ENCODE measurements at places on chromosomes 16 and 17.
A peak's percentile ranks its signal among the peaks of the same experiment; 100 is the strongest.

GRCh38 chr17:77503293-77503655 lies 362.5 kb downstream of the SEC14L1 start:
- no peaks in the 10 kb centered on the region for H3K4me1 ChIP-seq
- H3K4me3 ChIP-seq: no peak overlapping the region
- H3K36me3 ChIP-seq: peaks cover 10% of the 10 kb centered on the region

DNA sequence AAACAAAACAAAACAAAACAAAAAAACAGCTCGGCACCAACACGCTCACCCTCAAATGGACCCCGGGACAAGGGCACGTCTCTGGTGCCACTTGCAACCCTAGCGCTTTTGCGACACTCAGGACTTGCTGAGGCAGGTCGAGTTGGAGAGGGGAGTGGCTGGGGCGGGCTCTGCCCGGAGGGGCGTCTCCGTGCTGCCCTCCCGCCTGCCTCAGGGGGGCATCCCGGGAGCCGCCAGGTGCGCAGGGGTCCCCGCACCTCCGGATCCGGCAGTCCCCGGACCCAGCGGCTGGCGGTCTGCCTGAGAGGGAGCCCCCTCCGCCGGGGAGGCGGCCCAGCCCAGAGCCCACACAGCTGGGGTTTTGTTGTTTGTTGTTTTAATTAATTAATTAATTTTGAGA lies at the start of gene SLC52A1:
TSS of gene SLC52A1 (minus strand) at position 112 of the 400 bp plus-strand sequence. CDS start 820 bp downstream, outside the sequence.
- no peaks in the 10 kb centered on the region for H3K36me3 ChIP-seq
- peaks cover 17% of the 10 kb centered on the region for H3K4me1 ChIP-seq

GRCh38 chr17:9298776-9299295 lies 276.8 kb downstream of the STX8 start:
- H3K27me3 ChIP-seq: no peaks in the 10 kb centered on the region
- no peak overlapping the region for H3K27ac ChIP-seq
- peaks cover 9% of the 10 kb centered on the region for H3K4me1 ChIP-seq
- peaks cover 3% of the 10 kb centered on the region for H3K36me3 ChIP-seq

GRCh38 chr17:75133001-75133400 lies 1.5 kb upstream of the NT5C start:
- no peak for DNase-seq
- H3K27ac ChIP-seq: no peak overlapping the region
- no peak overlapping the region for H3K4me3 ChIP-seq
- H3K4me1 ChIP-seq: peaks cover 14% of the 10 kb centered on the region
- peaks cover 22% of the 10 kb centered on the region for H3K36me3 ChIP-seq

DNA sequence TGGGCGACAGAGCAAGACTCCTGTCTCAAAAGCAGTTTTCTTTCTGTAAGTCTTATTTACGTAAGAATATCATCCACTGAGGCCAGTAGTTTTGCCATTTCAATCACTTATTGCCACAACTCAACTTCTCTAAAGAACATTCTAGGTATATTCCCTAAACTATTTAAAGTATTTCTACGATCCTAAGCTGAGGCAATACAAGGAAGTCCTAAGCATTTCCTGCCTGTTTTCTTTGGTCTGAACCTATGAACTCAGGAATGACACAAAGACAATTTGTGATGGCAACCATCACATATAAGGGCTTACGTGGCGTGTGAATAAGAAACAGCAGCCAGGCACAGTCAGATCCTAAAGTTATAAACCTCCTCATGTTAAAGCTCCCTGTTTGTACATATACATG lies 14.2 kb downstream of the USP36 start:
- no peaks in the 10 kb centered on the region for H3K27me3 ChIP-seq
- H3K4me1 ChIP-seq: peaks cover 9% of the 10 kb centered on the region
- H3K4me3 ChIP-seq: no peak overlapping the region
- DNase-seq: no peak
- peaks cover 65% of the 10 kb centered on the region for H3K36me3 ChIP-seq

- H3K27me3 ChIP-seq: no peaks in the 10 kb centered on the region
- H3K4me3 ChIP-seq: no peak overlapping the region
- H3K27ac ChIP-seq: no peak overlapping the region
Measured at GRCh38 chr16:14289692-14290340, 218.7 kb downstream of the MRTFB start.

GRCh38 chr17:70447588-70447987 lies 278.3 kb downstream of the KCNJ2 start:
- H3K27me3 ChIP-seq: no peaks in the 10 kb centered on the region
- H3K4me3 ChIP-seq: no peak overlapping the region
- no peak for DNase-seq
- H3K27ac ChIP-seq: no peak overlapping the region
- H3K36me3 ChIP-seq: no peaks in the 10 kb centered on the region
- H3K4me1 ChIP-seq: no peaks in the 10 kb centered on the region

DNA sequence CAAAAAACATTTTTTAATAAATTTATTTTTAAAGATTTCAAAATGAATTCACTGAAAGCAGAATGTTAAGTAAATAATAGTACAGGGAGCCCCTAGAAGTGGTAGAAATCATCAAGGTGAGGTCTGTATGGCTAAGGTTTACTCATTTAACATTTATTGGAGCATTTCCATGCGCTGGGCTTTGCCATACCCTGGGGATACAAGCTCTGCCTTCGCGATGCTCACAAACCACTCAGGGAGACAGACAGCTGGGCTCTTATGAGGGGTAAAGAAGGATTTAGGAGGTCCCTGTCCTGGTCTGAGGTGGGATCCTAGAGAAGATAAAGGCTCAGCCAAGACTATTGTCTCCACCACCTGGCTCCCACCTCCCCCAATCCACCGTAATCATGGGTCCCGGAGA lies 11.3 kb upstream of the LPCAT2 start:
- H3K4me1 ChIP-seq: peaks cover 14% of the 10 kb centered on the region
- H3K27me3 ChIP-seq: peaks cover 6% of the 10 kb centered on the region
- no peak overlapping the region for H3K4me3 ChIP-seq

DNA sequence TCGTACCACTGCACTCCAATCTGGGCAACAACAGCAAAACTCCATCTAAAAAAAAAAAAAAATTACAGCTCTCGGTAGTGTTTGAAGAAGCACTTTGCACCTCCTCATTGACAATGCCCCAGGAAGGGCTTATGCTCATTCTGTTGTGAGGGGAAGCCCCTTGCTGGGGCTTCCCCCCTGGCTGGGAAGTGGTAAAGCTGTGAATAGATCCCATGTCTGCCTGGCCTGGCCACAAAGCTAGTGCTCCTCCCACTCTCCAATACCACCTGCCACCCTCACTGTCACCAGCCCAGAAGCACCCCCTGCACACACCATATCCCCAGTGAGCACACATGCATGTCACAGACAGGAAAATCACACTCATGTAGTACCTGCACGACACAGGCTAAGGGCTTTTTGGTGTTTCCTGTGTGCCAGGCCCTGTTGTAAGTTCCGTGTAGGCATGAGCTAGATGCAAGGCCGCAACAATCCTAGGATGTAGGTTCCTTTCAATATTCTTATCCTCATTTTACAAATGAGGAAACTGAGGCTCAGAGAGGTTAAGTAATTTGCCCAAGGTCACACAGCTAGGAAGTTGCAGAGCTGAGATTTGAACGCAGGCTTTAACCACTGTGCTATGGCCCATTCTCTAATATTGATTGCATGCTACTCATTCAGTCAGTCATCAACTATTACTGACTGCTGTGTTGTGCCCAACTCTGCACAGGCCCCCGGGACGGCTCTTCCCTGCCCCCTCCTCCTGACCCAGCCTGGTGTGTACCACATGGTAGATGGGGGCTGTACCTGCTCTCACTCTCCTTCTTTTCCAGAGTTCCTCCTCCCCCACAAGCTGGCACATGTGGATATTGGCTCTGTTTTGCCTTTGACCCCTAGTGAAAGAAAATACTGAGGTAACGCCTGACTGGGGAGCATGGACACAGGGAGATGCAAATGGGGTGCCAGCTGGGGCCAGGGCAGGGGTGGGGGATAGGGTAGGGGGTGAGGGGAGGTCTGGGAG lies 11.9 kb upstream of the COL1A1 start:
- DNase-seq: peak; percentile 68
- peaks cover 20% of the 10 kb centered on the region for H3K27me3 ChIP-seq
- no peak overlapping the region for H3K4me3 ChIP-seq
- peaks cover 25% of the 10 kb centered on the region for H3K4me1 ChIP-seq
- H3K36me3 ChIP-seq: no peaks in the 10 kb centered on the region

DNA sequence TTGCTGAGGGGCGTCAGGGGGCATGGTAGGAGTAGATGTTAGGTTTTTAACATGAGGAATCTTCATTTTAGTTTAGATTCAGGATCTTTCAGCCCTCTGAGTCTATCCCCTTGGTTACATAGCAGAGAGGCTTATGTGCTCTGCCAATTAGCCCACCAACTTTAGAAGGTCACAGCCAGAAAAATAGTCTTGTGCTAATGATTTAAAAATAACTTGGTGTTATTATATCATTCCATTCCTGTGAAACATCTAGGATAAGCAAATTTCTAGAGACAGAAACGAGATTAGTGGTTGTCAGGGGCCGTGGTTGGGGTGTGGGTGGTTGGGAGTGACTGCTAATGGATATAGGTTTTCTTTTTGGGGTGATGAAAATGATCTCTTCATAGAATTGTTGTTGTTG lies 183.7 kb downstream of the SNX29 start:
- H3K27ac ChIP-seq: no peak overlapping the region
- H3K4me1 ChIP-seq: peaks cover 2% of the 10 kb centered on the region
- DNase-seq: no peak
- H3K4me3 ChIP-seq: no peak overlapping the region
- H3K27me3 ChIP-seq: no peaks in the 10 kb centered on the region

- DNase-seq: no peak
- no peaks in the 10 kb centered on the region for H3K4me1 ChIP-seq
- no peak overlapping the region for H3K4me3 ChIP-seq
- no peak overlapping the region for H3K27ac ChIP-seq
- peaks cover 2% of the 10 kb centered on the region for H3K27me3 ChIP-seq
- H3K36me3 ChIP-seq: no peaks in the 10 kb centered on the region
Measured at GRCh38 chr16:22646948-22647556, 136.4 kb downstream of the NPIPB5 start.

Data from activated naive CD8-positive, alpha-beta T cell treated with anti-CD3 and anti-CD28 coated beads, Interleukin-2, amount 50 U/mL, for 24 hours (primary cell).